ENCODE measurements at places on chromosomes 2 and 18. TPM values are rescaled to one million over a fixed set of nuclear protein-coding genes. Genes with fewer than 3 reads are reported as not detected.

GRCh38 chr2:171072164-171072563, 88.5 kb downstream of the TLK1 start:
- DNase-seq = no peak
- no peaks in the 10 kb centered on the region for H3K27me3 ChIP-seq
- H3K4me3 ChIP-seq = no peak overlapping the region
- H3K4me1 ChIP-seq = no peaks in the 10 kb centered on the region

G6PC2 gene
- not detected for total RNA-seq

MGAT5 gene
- 15.4 TPM for total RNA-seq

SLC25A52 gene
- total RNA-seq = not detected

CPLX4 gene
- not detected for total RNA-seq

DNA sequence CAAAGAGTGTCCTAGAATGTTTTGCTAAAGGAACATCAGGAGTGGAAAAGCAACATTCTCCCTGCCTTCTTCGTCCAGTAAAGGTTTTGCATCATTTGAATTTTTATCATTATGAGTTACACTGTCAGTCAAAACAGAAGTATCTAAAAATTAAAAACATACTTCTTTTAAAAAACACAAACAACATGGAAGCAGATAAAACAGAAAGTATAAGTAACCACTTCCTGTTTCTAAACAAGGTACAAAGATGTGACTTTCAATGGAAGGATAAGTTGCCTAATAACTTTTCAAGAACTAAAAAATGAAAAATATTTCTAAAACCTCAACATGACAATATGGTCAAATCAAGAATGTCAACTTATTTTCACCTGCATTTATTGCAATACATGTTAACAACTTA, 158.2 kb downstream of the STK39 start:
- H3K27me3 ChIP-seq = no peaks in the 10 kb centered on the region
- no peak overlapping the region for H3K27ac ChIP-seq
- DNase-seq = no peak
- no peaks in the 10 kb centered on the region for H3K4me1 ChIP-seq

DNA sequence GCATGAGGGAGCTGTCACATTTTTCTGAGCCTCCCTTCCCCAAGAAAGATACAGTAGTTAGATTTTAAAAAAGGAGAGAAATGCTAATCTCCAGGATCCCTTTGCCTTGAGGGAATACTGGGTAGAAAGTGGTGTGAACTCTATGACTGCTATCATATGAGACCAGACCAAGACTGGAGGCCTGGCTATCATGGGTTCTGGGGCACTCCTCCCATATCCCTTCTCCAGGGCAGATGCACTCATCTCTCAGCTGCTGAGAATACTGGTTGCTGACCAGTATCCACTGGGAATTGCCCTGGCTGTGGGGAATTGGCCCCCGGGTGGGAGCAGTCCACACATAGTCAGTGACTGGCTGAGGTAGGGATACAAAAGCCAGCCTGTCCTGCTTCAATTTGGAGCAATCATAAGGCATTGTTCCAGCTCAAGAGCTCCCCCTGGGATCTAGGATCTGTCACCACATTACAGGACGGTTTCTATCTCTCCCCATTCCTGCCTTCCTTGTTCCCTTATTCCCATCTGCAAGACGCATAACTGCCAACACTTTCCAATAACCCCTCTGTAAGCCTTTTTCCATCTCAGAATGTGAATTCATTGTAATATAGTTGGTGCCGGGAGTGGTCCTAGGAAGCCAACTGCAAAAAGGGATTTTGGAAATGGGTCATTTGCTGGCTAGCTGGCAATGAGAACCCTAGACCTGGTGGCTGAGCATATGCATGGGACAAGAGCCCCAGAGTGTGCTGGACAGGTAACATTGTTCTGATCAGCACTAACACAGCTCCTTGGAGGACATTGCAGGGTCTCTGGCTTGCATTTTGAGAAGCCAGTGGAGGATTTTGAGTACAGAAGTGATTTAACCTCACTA, 35.4 kb upstream of the REEP1 start:
- DNase-seq = no peak
- H3K27me3 ChIP-seq = no peaks in the 10 kb centered on the region
- no peaks in the 10 kb centered on the region for H3K36me3 ChIP-seq
- H3K4me1 ChIP-seq = no peaks in the 10 kb centered on the region
- H3K4me3 ChIP-seq = no peak overlapping the region

GRCh38 chr2:207352978-207353671, 176.6 kb upstream of the CREB1 start:
- H3K27me3 ChIP-seq = no peaks in the 10 kb centered on the region
- no peaks in the 10 kb centered on the region for H3K36me3 ChIP-seq

- no peak overlapping the region for H3K4me3 ChIP-seq
- no peak for DNase-seq
- no peak overlapping the region for H3K27ac ChIP-seq
- H3K27me3 ChIP-seq = no peaks in the 10 kb centered on the region
- H3K4me1 ChIP-seq = no peaks in the 10 kb centered on the region
These were observed 361.0 kb upstream of the NT5C1B start for GRCh38 chr2:18950361-18950851.

- no peaks in the 10 kb centered on the region for H3K36me3 ChIP-seq
- no peaks in the 10 kb centered on the region for H3K27me3 ChIP-seq
- no peak for DNase-seq
- no peak overlapping the region for H3K27ac ChIP-seq
These were observed 124.9 kb upstream of the PXDN start for GRCh38 chr2:1869248-1869647.

DNA sequence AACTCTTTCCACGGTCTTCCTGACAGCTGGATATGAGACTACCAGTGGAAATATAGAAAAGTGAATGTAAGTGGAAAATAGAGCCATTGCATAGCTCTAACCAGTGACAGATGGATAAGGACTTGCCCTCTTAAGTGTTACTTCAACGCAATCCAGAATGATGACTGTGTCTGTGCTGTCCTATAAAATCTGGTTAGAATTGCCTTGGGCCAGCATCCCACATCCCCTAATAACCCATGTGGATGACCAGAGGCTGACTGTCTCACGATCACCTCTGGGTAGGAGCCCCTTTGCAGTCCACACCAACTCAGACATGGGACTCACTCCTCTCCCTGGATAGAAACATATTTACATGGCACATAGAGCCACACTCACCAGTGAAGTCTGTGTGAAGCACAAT, 186.6 kb downstream of the C1D start:
- no peak overlapping the region for H3K4me3 ChIP-seq
- DNase-seq = no peak
- no peaks in the 10 kb centered on the region for H3K36me3 ChIP-seq
- H3K27ac ChIP-seq = peak overlapping the region; percentile 45
- H3K4me1 ChIP-seq = peaks cover 9% of the 10 kb centered on the region

DNA sequence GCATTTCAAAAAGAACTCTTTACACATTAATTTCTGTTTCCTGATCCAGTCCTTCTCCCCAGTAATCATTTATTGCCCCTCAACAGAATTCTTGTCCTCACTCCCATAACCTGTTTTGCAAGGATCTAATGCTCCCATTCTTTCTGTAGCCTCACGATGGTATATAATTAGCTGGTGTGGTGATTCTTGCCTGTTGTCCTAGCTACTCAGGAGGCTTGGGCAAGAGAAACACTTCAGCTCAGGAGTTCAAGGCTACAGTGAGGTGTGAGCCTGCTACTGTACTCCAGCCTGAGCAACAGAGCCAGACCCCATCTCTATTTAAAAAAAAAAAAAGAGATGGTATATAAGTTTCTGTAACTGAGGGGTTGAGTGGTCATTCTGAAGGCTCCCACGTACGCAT, 7.7 kb upstream of the TRAPPC8 start:
- no peak for DNase-seq
- no peaks in the 10 kb centered on the region for H3K36me3 ChIP-seq
- H3K4me3 ChIP-seq = no peak overlapping the region
- H3K27me3 ChIP-seq = no peaks in the 10 kb centered on the region
- no peaks in the 10 kb centered on the region for H3K4me1 ChIP-seq
- H3K27ac ChIP-seq = no peak overlapping the region

CNTNAP5 gene
- total RNA-seq = not detected

- no peaks in the 10 kb centered on the region for H3K36me3 ChIP-seq
- H3K27ac ChIP-seq = no peak overlapping the region
- no peak overlapping the region for H3K4me3 ChIP-seq
These were observed 86.0 kb upstream of the ATG16L1 start for GRCh38 chr2:233165543-233165894.

DIPK1C gene
- not detected for total RNA-seq

Measured in ascending aorta (tissue), 2 donors.